NCI-H446 (cell line): ENCODE measurements at places on chromosomes 4 and X.

- no peak for DNase-seq
These were observed 113.0 kb upstream of the SH3RF1 start for GRCh38 chr4:169383724-169384123.

DNA sequence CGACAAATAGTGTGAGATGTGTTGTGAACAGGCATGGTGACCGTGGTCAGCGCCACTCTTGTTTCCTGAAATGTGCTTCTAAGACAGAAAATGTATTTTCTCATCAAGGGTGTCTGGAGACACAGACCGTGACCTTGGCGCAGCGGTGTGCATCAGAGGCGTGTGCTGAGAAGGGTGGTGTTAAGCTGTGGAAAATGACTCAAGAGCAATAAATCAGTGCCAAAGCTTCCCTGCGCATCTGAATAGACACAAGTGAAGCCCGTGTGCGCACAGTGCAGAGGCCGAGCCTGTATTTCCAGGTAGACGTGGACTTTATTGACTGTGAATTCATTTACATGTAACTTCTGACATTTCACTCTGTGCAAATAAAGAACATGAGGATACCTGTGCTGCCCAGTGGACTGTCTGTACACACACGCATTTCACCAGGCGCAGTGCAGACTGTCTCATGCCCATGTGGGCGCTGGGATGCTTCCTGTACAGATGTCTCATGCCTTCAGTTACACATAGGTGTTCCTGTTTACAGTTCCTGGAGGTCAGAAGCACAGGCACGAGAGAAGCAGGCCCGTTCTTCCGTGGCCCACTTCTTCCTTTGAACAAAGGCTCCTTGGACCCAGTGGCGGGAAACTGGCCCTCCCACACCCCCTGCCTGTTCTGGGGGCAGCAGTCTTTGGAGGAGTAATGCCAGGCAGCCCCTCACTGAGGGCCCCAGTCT lies 31.9 kb downstream of the NSG1 start:
- no peak for DNase-seq

DNA sequence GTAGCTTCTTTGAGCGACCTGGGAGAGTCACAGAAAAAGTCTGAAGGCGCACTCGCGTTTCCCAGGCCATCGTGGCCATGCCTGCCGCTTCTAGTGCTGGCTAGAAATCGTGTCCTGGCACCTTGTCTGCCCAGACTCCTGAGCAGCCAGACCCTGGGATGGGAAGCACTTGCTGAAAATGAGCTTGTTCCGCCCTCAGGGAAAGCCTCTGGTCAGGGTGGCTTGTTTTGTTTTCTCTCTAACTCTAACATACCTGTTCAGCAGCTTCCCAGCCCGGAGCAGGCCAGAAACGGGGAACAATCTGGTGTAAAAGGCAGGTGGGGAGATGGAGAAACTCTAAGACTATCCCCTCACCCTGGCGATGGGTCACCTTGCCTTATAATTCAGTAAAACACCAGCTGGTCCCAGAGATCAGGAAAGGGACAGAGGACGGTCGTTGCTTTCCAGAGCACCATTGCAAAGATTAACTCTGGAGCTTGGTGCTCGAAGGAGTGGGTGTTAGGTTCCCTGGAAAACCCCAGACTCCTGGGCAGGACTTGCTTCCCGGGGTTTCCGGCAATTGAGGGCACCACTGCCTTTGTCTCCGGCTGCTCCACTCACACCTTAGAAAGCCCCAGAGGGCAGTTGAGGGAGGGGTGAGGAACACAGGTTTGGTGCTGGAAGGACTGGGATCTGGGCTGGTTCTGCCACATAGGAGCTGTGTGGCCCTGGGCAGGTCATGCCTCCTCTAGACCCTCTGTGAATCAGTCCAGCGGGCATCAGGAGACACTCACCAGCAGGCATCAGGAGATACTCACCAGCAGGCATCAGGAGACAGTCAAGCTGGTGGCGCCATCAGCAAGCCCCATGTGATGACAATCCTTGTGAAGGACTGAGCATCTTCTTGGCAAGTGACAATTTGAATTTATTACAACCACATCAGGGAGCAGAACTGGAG lies 4.5 kb upstream of the SH3TC1 start:
- DNase-seq, result no peak

DNA sequence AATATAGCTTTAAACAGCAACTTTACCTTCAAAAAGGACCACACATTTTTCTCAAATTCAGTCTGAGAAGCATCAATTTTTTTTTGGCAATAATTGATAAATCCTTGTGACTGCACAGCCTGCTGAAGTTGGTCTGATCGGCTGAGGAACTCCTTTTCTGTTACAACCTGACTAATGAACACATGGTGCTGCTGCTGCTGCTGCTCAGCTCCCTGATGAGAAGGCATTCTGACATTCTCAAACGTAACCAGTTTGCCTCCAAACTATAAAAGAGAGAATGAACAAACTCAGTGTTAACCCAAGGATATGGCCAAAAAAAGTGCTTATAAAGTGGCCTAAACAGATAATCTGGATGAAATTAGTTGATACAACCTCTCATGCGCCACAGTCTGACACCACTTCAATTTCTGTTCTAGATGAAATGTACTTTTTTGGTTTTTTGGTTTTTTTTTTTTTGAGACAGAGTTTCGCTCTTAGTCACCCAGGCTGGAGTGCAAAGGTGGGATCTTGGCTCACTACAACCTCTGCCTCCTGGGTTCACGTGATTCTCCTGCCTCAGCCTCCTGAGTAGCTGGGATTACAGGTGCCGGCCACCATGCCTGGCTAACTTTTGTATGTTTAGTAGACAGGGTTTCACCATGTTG lies 26.5 kb downstream of the SEC31A start:
- no peak for DNase-seq

DNA sequence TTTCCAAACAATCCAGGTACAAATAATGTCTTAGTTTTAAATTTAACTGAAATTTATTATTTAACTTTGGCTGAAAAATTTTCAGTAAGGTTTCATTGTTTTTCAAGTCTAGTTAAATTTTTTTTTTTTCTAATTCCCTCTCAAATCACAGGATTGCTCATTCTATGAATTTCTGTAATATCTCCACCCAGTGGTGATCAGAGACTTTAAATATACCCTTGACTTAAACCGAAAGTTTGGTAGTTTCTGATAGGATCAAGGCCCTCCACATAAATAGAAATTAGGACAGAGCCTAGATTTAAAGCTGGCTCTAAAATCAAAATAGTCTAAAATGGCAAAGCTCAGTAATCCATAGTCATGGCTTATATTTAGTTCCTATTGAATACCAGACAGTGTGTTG lies 175.4 kb downstream of the TBCK start:
- DNase-seq, result peak; percentile 5

DNA sequence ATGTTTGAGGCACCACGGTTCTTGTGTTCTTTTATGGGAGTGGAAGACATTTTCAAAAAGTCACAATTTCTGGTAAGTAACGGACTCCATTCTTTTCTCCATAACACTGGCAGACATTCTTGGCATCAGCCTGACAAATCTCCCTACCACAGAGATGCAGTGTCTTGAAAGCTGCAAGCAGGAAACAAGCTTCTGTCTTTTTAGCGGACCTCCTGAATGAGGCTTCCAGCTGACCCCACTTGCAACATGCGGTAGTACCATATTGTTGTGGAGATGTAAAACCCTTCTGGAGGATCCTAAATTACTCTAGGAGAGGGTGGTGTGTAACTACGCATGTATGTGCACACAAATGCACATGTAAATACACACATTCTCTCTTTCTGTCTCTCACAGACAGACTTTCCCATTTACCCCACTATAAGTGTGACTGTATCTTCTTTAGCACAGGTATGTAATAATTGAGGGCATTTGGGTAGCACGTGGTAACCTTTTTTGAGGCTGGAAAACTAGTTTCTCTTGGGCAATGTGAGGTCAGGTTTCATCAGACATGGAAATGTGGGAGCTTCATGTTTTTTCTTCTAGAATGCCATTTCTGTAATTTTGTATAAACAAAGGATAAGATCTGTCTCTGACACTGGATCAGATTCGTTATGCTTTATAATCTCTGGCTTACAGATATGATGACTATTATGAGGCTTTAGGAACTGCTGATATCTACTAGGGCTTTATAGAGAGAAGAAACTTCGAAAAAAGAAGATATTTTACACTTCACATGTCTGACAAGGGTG lies 130.1 kb downstream of the MGST2 start:
- DNase-seq, result no peak

- no peak for DNase-seq
These were observed 11.7 kb downstream of the CTPS2 start for GRCh38 chrX:16700734-16701133.

DNA sequence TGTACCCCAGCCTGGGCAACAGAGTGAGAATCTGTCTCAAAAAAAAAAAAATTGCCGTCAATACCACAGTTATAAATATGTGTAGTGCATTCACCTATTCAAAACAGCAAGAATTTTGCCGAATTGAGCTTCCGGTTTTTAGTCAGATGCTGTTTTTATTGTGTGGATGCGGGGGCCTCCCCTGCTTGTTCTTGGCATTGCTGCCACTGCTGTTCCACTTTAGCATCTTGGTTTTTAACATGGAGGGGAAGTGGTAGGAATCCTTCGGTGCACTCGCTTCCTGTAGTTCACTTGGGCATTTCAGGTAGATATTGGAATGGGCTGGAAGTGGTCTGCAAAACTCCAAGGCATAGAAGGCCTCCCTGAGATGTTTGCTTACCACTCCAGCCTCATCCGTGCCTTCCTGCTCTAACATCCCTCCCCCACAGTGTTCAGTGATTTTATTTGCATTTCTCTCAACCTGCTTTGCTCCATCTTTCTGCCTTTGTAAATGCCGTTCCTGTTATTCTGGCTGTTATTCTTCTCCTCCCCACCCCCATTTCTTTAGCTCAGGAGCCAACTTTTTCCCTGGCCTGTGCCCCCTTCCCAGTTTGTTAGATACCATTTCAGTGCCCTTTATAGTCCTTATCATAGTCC lies 25.5 kb downstream of the MOB1B start:
- DNase-seq, result no peak

- DNase-seq, result no peak
These were observed 822.6 kb downstream of the GLUD2 start for GRCh38 chrX:121869876-121870477.

- no peak for DNase-seq
These were observed 147.0 kb upstream of the SH3RF1 start for GRCh38 chr4:169417629-169418282.

- DNase-seq, result no peak
These were observed 142.3 kb downstream of the PAPSS1 start for GRCh38 chr4:107577743-107578142.

GRCh38 chrX:72539822-72540221 lies 32.8 kb downstream of the HDAC8 start:
- no peak for DNase-seq

DNA sequence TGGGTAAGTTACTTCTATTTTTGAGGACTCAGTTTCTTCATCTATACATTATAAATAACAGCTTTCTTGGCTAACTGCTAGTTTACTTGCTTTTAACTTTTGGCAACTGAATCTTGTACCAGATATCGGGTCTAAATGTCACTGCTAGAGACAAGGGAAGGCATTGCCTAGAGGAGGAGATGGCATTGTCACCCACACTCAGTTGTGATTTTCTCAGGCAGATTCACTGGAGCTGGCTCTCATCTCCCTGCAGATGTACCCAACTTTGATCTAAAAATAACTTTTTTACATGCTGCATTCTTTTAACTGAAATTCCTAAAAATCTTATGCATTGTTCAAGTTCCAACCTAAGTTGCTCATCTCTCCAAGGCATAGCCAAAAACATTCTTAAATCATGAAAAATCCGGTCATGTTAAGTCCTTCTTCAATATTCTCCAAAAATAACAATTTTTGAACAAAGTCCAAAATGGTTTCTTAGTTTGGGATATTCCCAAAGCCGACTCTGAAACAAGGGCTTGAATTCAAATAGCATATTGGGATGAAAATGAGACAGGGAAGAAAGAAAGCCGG lies 469.0 kb upstream of the BOD1L1 start:
- DNase-seq, result no peak

- DNase-seq, result no peak
These were observed 27.7 kb downstream of the RGS12 start for GRCh38 chr4:3320361-3321023.

DNA sequence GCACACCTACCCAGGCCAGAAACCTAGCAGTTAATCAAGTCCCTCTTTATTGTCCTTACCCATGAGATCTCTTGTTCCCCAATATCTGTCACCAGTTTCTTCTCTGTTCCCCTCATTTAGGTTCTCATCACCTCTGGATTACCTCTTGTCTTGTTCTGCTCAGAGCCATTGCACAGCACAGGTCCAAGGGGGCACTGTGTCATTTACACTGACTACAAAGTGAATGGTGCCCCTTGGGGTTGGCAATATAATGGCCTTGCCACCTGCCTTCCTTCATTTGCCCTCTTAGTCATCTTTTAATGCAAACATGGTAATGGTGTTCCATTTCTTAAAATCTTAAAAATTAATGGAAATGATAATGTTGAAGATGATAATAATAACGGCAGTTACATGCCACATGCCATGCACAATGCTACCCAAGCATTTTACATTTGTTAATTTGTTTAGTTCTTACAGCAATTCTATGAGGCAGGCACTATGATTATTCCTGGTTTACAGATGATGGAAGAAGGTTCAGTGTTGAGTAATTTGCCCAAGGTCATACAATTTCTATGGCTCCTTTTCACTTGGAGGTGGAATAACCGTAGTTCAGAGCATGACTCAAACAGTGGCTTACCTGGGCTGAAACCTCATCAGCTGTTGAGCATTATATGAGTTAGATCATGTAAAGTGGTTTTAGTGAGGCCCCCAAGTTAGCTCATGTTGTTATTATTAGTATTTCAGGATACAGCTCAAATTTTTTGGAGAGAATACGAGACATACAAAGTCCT lies 117.9 kb downstream of the RASL11B start:
- no peak for DNase-seq

- no peak for DNase-seq
These were observed 19.1 kb upstream of the PRRG3 start for GRCh38 chrX:151676196-151676595.

DNA sequence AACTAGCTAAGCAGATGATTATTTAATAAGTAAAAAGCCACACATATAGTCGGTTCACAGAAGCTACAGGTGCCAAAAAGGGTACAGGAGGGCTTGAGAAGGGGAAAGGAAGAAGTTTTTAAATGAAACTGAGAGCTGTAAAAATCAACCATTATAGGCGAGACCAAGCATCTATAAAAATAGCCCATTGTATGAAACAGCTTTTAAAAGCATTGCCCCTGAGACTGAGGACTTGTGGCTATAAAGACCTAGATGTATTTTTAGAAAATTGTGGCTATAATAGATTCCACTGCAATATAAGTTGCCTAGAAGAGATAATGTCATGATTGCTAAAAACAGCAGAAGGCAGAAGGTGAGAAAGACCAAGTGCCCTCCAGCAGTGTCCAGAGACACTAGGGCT lies 15.0 kb upstream of the TTC29 start:
- DNase-seq, result no peak

DNA sequence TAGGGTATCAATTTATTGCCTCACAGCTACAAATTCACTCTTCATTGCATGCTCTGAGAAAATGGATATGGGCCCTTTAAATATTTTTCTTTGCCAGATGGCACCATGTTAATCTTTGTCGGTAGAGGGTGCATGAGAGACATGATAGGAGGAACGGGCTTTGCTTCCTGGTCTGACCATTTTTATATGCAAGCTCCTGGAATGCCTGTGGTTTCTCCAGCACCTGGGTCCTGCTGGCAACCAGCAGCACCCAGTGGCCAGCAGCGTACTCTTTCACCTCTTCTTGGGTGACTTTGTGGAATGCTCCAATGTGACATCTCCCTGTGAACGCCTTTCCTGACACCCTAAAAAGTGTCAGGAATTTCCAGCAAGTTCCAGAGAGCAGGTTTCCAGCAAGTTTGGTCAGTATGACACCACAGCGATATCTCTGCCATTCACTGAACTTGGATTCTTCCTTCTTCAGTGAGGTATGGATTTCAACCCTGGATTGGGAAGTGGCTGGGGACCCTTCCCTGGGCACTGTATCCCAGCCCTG lies 140.3 kb upstream of the PGRMC2 start:
- DNase-seq, result peak; percentile 60
